ENCODE measurements at places on chromosomes 7 and 10.

GRCh38 chr10:34587002-34587679 lies 228.0 kb downstream of the PARD3 start:
- peak; percentile 45 for DNase-seq

DNA sequence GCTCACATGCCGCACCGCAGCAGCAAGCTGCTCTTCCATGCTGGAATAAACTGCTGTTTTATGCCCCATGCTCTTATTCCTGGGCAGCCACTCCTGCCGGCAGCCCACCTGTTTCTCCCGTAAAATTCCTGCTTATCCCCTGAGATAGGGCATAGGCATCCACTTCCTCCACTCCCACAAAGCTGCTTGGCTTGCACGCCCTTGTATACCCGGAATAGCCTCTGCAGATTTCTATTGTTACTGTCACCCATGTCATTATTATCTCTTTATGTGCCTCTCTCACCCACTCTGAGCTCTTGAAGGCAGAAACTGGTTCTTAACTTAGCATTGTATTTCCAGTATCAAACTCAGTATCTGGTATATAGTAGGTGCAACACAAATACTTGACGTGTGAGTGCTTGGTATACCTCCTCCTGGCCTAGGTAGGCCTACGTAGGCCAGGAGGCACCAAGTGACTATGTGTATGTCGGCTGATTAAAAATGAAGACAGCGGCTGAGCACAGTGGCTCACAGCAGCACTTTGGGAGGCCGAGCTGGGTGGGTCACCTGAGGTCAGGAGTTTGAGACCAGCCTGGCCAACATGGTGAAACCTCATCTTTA lies 193.4 kb downstream of the CCDC3 start:
- no peak for DNase-seq

DNA sequence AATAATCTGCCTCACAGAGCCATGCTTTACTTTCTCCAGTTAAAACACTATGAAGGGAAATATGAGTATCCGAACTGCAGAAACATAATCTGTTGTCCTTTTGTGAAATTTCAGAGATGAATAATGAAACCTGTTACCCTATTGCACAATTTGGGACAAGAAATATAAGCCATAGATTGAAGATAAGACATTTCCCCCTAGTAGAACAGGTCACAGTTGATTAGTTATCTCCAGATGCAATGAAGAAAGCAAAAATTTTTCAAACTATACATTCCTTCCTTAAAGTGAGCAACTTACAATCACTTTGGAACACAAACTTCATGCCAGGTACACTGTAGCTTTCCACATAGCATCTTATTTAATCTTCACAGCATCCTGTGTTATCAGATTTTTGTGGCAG lies 2.3 kb upstream of the CHN2 start:
- no peak for DNase-seq

GRCh38 chr10:72392571-72392970 lies 37.9 kb upstream of the DNAJB12 start:
- DNase-seq: peak; percentile 53

- DNase-seq: no peak
Observed at GRCh38 chr7:21318916-21319270, 109.0 kb upstream of the SP4 start.

- no peak for DNase-seq
Observed at GRCh38 chr7:93279541-93279940, 47.4 kb downstream of the VPS50 start.

DNA sequence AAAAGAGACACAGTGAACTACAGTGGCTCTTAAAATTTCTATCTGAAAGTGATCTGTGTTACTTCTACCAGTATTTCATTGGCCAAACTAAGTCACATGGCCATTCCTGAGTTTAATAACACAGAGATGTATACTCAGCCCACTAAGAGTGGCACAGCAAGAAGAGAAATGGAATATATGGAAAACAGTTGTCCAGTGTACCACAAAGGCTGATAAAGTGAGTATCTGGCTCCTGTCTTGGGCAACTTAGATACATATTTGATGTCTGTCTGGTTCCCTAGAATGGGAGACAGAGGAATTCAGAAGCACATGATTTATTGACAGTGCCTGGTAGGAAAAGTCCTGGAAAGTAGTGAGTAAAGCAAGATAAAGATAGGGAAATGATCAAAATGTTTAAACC lies 10.1 kb upstream of the PON1 start:
- DNase-seq: no peak

DNA sequence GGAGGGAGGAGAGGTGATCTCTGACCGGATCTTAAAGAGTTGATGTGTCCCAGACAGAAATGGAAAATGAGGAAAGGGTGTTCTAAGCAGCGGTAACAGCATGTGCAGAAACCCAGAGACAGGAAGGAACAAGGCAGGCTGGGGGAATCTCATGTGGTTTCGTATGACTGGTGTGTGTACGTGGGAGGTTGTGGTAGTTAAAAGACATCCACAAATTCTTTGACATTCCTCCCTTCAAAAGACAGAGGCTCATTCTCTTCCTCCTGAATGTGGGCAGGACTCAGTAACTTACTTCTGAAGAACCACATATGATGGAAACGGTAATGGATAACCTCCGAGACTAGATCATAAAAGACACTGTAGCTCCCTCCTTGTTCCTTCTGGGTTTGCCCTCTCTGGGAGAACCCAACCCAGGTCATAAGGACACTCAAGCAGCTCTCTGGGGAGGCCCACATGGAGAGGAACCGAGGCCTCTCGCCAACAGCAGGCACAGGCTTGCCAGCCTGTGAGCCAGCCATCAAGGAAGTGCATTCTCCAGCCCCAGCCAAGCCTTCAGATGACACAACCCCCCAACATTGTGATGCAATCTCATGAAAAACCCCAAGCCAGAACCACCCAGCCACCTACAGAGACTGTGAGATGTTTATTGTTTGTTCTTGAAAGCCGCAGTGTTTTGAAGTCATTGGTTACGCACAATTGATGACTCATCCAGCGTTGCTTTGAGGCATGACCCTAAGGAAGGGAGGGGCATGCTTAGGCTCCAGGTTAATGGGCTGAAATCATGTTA lies 116.0 kb downstream of the SLIT1 start:
- peak; percentile 42 for DNase-seq

- DNase-seq: no peak
Observed at GRCh38 chr10:70478191-70479164, at the start of gene PALD1. Gene PALD1 (plus strand): TSS chr10:70478767. CDS start chr10:70525952, 47,185 bp downstream.

GRCh38 chr7:78850093-78850740 lies 603.2 kb downstream of the MAGI2 start:
- no peak for DNase-seq

DNA sequence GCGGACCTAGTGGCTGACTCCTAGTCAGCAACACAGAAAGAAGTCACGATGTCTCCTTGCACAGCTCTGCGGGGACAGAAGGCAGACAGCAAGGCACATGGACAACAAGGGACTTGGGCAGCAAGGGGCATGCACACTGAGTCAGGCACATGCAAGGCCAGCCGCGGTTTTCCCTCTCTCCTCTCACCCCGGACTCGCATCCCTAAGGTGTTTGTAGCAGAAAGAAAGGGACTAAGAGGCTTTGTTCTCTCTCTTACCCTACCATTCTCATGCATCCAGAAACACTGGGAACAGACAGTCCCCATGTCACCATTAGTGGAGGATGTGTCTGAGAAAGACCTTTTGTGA lies 193.3 kb upstream of the PHF14 start:
- DNase-seq: no peak

DNA sequence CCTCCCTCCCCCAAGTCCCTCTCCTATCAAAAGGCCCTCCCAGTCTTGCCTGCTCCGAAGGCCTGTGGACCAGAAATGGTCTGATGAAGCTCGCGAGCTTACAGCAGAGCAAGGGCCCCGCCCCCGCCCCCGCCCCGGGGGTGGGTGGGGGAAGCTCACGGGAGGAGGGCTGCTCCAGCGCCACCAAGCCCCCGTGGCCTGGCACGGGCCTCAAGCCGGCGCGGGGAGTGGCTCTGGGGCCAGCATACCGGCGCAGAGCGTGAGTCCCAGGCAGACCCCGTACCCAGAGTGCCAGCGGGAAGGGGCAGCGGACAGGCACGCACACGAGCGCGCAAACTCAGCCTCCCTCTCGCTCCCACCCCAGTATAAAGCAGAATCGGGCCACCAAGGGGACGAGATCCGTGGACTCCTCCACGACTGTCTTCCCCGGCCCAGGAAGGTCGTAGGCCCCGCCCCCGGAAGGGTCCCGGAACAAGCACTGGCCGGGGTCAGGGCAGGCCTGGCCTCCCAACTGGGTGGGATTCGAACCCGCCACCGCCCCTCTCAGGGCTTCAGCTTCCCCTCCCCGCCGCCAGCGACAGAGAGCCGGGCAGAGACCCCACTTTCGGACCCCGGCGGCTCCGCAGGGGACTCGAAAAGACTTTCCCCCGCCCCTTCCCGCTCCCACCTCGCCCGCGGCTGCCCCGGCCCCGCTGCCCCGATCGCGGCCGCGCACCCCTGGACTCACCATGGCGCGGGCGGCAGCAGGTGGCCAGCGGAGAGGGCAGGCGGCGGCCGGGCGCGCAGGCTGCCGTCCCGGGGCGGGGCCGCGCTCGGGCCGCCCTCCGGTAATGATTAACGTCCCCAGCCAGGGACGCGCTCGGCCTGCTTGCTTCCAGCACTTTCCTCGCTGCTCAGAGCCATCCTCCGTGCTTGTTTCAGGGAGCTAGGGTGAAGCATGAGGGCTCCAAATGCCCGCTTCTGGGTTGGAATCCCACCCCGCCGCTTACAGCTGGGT lies at the start of gene PCBD1:
PCBD1 (minus strand) TSS at position 762 of the 997 bp plus-strand sequence; CDS start at position 730, 32 bp downstream.
- peak; percentile 83 for DNase-seq

GRCh38 chr10:25954851-25955250 lies 20.8 kb downstream of the MYO3A start:
- DNase-seq: no peak

GRCh38 chr10:117993166-117993565 lies 53.6 kb downstream of the RAB11FIP2 start:
- no peak for DNase-seq

GRCh38 chr10:7819121-7819460 lies 786 bp downstream of the TAF3 start:
- peak; percentile 53 for DNase-seq

DNA sequence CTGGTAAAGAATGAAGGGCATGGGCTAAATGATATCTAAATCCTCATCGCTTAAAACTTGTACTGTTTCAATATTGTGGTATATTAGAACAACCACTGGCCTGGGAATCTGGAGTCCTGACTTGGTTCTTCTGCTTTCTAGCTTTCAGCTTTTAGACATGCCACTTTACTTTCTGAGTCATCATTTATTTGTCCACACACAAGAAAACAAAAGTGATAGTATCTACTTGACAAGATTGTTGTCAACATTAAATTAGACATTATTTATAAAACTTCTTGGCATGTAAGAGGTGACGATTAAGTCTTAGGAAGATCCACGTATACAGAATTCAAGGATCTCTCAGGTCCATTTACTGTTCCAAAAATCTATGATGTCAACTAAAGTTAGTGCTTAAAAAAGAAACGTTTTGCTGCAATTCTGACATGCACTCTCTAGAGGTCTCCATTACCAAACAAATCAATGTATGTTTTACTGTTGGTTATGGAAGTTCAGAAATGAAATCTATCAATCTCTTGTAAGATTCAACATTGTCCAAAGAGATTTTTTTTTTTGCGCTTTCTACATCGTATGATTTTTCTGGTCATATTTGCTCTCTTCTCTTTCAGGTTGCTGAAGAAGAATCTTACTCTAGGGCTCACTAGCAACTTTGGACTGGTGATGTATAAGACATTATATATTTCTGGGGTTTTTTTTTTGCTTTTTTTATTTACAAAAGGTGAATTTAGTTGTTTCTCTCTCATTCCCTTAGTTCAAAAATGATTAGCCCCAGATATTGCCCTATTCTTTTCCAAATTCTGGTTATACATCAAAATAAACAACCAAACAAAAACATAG lies 53.6 kb upstream of the DYNC1I1 start:
- peak; percentile 10 for DNase-seq

DNA sequence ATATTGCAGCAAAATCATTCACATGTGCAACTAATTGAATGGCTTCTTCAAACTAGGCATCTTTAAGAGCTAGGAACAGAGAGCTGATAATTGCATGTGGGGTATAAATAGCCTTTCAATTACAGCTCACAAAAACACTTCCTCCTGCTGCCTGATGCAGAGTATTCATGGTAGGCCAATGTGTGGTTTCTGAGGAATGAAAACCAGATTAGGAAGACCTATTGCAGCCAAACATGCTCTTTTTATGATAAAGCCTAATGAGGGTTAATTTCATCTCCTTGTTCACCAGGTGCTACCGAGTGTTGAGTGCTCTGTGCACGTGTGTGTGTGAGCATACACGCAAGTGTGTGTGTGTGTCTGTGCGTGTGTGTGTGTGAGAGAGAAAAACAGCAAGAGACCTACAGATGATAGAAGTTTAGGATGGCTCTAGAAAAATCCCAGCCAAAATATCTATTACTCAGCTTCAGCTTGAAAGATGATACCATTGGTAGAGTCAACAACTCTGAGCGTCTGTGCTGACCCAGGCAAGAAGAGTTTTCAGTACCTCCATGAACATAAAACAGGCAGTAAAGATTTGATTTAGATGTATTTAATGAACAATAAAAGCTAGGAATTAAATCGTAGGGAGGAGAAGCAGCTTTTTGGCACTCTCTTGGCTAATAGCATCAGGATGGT lies 448.5 kb upstream of the ANKRD30A start:
- no peak for DNase-seq

GRCh38 chr7:43750016-43750887 lies 8.2 kb upstream of the BLVRA start:
- DNase-seq: no peak

- peak; percentile 92 for DNase-seq
Observed at GRCh38 chr10:86971232-86971991, 3.1 kb downstream of the ADIRF start.

- DNase-seq: peak; percentile 51
Observed at GRCh38 chr10:62610649-62611229, 193.8 kb upstream of the ADO start.

DNA sequence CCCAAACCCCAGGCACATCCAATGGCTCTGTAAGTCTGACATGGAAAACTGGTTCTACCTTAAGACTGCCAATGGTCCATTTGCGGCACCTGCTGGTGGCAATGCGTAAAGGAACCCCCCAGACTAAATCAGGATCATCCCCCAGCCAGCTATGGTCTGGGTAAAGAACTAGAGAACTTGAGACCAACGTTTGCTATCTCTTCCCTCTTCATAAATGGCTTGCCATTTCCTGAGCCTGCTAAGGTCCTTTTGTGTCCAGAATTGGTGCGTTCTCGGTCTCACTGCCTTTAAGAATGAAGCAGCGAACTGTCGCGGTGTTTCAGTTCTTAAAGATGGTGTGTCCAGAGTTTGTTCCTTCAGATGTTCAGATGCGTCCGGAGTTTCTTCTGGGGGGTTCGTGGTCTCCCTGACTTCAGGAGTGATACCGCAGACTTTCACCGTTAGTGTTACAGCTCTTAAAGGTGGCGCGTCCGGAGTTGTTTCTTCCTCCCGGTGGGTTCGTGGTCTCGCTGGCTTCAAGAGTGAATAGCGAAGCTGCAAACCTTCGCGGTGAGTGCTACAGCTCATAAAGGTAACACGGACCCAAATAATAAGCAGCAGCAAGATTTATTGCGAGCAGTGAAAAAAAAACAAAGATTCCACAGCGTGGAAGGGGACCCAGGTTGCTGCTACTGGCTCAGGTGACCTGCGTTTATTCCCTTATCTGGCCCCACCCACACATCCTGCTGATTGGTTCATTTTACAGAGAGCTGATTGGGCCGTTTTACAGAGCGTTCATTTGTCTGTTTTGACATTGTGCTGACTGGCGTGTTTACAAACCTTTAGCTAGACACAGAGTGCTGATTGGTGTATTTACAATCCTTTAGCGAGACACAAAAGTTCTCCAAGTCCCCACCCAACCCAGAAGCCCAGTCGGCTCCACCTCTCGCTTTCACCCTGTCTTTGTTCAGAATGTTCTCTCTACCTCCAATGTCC lies 95.4 kb downstream of the ELMO1 start:
- DNase-seq: no peak

- DNase-seq: no peak
Observed at GRCh38 chr10:106308284-106308683, 856.2 kb downstream of the SORCS1 start.

All from kidney tubule cell (primary cell).